H1 (cell line): ENCODE measurements at places on chromosomes 12 and 14. TPM values are rescaled to one million over a fixed set of nuclear protein-coding genes. Genes with fewer than 3 reads are reported as not detected.

ZNF385A gene
- total RNA-seq = 12.1 and 14.3 TPM in 2 replicates

TAS2R10 gene
- not detected in 2 replicates for total RNA-seq

ERBB3 gene
- 49.2 and 52.4 TPM in 2 replicates for total RNA-seq

OR6C74 gene
- total RNA-seq = not detected in 2 replicates

PROX2 gene
- not detected in 2 replicates for total RNA-seq

GRCh38 chr14:68785534-68786490, 7.1 kb downstream of the ZFP36L1 start:
- no peak for DNase-seq
- H3K4me3 ChIP-seq = no peak overlapping the region
- no peaks in the 10 kb centered on the region for H3K4me1 ChIP-seq
- H3K27ac ChIP-seq = no peak overlapping the region
- peaks cover 16% of the 10 kb centered on the region for H3K36me3 ChIP-seq
- H3K27me3 ChIP-seq = no peaks in the 10 kb centered on the region

- H3K4me3 ChIP-seq = no peak overlapping the region
- H3K27me3 ChIP-seq = no peaks in the 10 kb centered on the region
- no peaks in the 10 kb centered on the region for H3K36me3 ChIP-seq
- H3K4me1 ChIP-seq = no peaks in the 10 kb centered on the region
- H3K27ac ChIP-seq = no peak overlapping the region
Measured at GRCh38 chr12:40681148-40681547, 11.1 kb upstream of the CNTN1 start.

- no peak overlapping the region for H3K27ac ChIP-seq
- H3K36me3 ChIP-seq = no peaks in the 10 kb centered on the region
- no peak overlapping the region for H3K4me3 ChIP-seq
- peaks cover 4% of the 10 kb centered on the region for H3K4me1 ChIP-seq
- H3K27me3 ChIP-seq = no peaks in the 10 kb centered on the region
- DNase-seq = no peak
Measured at GRCh38 chr14:69038455-69039287, 59.6 kb upstream of the ACTN1 start.

DNA sequence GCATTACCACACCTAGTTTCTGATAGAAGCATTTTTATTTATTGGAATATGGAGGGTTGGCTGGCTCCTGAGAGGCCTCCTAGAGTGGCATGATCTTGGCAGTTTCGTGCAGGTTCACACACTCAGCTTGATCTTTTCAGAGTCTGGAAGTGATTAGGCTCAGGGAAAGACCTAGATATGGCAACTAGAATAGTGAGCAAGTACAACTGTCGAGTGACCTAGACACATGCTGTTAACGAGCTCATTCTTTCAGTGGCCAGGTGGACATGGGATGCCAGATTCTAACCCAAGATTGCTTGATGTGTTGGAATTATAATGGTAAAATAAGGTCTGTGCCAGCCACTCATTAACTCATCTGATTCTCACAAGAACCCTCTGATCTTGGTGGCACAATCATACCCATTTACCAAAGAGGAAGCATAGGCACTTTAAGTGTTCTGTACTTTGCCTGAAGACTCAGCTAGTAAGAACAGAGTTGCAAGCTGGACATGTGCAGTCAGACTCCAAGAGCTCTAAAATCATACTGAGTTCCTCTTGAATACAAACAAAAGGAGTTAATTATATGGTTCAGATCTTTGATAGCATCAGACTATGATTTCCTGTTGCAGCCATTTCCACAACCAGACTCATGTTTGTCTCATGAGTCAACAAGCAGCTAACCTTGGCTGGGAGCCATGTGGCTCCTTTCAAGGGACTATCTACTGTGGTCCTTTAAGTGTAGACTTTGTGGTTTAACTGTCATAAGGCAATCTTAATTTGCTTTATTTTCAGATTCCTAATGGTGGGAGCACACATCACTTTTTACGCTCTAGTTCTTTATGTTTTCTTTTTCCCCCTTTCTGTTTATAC, 144.2 kb downstream of the PLEKHA5 start:
- H3K36me3 ChIP-seq = peaks cover 2% of the 10 kb centered on the region
- no peak overlapping the region for H3K27ac ChIP-seq
- H3K4me1 ChIP-seq = no peaks in the 10 kb centered on the region

DNA sequence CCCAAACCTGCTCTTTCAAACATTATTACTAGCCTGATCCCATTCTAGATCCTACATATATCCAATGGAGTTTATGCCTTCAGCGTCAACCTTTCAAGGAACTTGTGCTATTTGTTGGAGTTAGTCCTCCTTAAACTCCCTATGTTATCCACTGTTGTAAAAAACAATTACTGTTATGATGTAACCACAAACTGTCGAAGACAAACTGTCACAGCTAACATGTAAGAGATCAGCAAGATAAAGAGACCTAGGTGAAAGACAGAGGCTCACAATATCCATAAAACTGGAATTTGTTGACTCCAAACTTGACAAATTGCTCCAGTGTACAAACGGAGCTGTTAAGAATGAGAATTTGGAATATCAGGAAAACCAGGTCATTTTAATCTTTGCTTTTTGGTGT, 70.7 kb downstream of the CDK17 start:
- H3K36me3 ChIP-seq = no peaks in the 10 kb centered on the region
- H3K4me3 ChIP-seq = no peak overlapping the region

- H3K27ac ChIP-seq = peak within 1 kb of the TSS; percentile 95
- no peaks in the 10 kb centered on the region for H3K4me1 ChIP-seq
- peak within 1 kb of the TSS; percentile 93 for H3K4me3 ChIP-seq
- peak; percentile 88 for DNase-seq
Measured at GRCh38 chr12:389142-390096, at the start of gene KDM5A. Gene KDM5A (minus strand): TSS chr12:389320. CDS start chr12:389091, 229 bp downstream.

GRCh38 chr12:116954710-116955381, 44.1 kb downstream of the FBXW8 start:
- H3K4me3 ChIP-seq = no peak overlapping the region
- H3K27me3 ChIP-seq = no peaks in the 10 kb centered on the region
- no peaks in the 10 kb centered on the region for H3K4me1 ChIP-seq
- H3K36me3 ChIP-seq = peaks cover 2% of the 10 kb centered on the region; the same call in 1 of the 2 replicates
- no peak for DNase-seq
- no peak overlapping the region for H3K27ac ChIP-seq

- no peaks in the 10 kb centered on the region for H3K27me3 ChIP-seq
- H3K4me3 ChIP-seq = no peak overlapping the region
- no peaks in the 10 kb centered on the region for H3K36me3 ChIP-seq
- no peak for DNase-seq
- no peaks in the 10 kb centered on the region for H3K4me1 ChIP-seq
Measured at GRCh38 chr14:47507861-47508260, 167.5 kb downstream of the MDGA2 start.

GRCh38 chr14:87497301-87497700, 495.7 kb downstream of the GALC start:
- no peaks in the 10 kb centered on the region for H3K27me3 ChIP-seq
- H3K27ac ChIP-seq = no peak overlapping the region
- H3K36me3 ChIP-seq = no peaks in the 10 kb centered on the region
- no peak for DNase-seq
- H3K4me1 ChIP-seq = no peaks in the 10 kb centered on the region

- no peaks in the 10 kb centered on the region for H3K27me3 ChIP-seq
- H3K4me1 ChIP-seq = no peaks in the 10 kb centered on the region
- no peak for DNase-seq
- H3K36me3 ChIP-seq = no peaks in the 10 kb centered on the region
- H3K4me3 ChIP-seq = no peak overlapping the region
Measured at GRCh38 chr12:2456813-2457186, 338.0 kb upstream of the FKBP4 start.
